ENCODE measurements at places on chromosomes 1 and 21.

GRCh38 chr21:30271156-30271555 lies 11.6 kb downstream of the KRTAP24-1 start:
- DNase-seq = no peak

- DNase-seq = no peak
These were observed 8.2 kb downstream of the IGSF9 start for GRCh38 chr1:159937054-159937750.

- no peak for DNase-seq
These were observed 46.1 kb downstream of the NME7 start for GRCh38 chr1:169321539-169321938.

DNA sequence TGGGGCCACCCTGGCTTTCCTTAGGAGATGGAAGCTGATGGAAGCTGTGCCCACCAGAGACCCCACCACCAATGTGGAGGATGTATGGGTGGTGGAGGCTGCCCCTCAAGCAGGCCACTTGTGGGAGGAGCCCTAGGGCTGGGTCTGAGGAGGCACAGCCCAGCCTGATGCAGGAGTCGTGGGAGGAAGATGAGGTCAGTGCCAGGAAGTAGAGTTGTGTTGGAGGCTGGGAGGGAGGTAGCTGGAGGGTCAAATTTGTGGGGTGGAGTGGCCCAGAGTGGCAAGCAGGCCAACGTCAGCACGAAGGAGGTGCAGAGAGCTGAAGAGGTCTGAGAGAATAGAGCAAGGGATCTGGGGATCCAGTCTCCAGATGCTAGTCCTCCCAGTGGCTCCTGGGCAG lies 119.0 kb upstream of the USP24 start:
- no peak for DNase-seq

DNA sequence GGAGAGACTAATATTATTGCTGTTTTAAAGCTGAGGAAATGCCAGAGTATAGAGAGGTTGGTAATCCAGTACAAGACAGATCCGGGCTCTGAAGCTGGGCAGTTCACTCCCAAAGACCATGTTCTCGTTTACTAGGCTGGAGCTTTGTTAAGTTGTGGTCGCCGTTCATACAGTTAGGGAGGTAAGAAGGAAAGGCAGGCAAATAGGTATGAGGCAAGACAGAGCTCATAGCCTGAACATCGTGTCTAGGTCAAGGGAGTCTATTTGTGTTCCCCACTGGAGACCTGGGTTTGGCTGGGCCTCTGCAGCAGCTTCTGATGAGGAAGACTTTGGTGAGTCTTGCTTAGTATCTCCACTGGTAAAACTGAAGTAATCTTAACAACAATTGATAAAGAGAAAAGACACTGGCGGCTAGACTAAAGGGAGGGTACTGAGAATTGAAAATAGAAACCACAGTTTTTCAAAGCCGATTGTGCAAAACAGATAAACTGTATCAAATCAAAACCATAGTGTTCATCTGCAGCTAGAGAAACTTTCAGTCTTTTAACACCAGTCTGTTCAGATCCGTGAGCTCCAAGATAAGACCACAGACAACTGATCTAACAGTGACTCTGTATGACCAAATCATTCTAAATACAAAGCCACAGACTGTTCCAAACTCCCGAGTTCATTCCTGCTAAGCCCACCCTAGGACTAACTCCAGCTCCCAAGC lies 217.0 kb upstream of the FAM78B start:
- no peak for DNase-seq

GRCh38 chr21:44426663-44427191 lies 28.6 kb upstream of the LRRC3 start:
- DNase-seq = no peak

Data from HuH-7.5 (cell line).